ENCODE measurements at places on chromosomes 12 and 14.

GRCh38 chr12:89695830-89696229, 12.8 kb downstream of the ATP2B1 start:
- no peak for DNase-seq

DNA sequence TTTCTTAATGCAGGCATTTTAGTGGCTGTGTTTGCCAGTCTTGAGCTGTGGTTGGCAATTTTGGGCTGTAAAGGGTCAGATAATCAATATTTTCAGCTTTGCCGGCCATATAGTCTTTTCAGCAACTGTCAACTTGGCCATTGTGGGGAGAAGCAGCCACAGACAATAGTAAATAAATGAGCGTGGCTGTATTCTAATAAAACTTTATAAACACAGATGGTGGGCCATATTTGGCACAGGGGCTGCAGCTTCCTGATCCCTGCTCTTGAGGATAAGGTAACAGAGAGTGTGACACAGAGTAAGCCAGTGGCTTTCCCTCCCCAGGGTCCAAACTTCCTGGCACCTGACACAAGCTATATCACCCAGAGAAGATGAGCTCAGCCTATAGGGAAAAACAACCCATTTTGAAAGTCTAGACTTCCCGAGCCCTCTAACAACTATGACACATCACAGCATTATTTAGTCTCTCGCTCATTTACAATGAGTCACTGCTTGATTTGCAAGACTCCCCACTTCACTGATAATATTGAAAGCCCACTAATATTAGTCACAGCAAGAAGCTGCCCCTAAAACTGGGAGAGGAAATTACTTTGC, 163.1 kb upstream of the TMPO start:
- no peak for DNase-seq

- DNase-seq, result no peak
Observed at GRCh38 chr12:48750215-48750614, 33.7 kb upstream of the CCNT1 start.

DNA sequence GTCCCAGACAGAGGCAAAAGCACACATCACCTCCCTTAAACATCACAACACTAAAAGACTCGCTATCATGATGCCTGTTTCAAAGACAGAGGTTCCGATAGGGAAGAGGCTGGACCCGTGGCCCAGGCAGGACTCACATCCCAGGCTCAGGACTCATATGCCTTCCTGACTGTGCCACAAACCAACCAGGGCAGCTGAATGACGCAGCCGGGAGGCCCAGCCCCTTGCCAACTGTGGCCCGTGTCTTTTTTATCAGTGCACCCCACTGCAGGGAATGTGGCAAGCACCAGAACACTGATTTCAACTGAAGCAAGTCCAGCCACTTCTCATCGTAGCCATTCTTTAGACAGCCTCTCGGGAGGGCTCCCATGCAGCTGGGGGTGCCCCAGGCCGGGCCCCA, 132.3 kb downstream of the KSR2 start:
- no peak for DNase-seq

- no peak for DNase-seq
Observed at GRCh38 chr14:65007202-65007601, 20.5 kb downstream of the FNTB start.

DNA sequence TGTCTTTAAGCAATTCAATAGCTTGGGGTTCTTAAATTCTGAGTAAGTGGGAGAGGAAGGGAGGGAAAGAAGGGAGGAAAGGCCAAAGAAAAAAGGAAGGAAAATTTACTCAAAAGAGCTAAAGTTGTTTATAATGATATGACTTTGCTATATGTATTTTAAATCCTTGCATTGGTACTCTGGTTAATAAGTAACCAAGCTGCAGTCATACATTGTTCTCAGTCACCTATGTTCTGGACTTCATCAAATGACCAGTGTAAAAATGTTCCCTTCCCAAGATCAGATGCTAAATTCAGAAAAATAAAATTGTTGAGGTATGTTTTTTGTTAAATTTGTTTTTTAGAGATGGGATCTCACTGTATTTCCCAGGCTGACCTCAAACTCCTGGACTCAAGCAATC, 259.9 kb upstream of the CPNE8 start:
- no peak for DNase-seq
